ENCODE measurements at places on chromosomes 12 and 14. TPM values are rescaled to one million over a fixed set of nuclear protein-coding genes. Genes with fewer than 3 reads are reported as not detected.
A peak's percentile ranks its signal among the peaks of the same experiment; 100 is the strongest.

SRRM4 gene
- total RNA-seq = not detected

SDSL gene
- 5.5 TPM for total RNA-seq

GRCh38 chr12:44763021-44763420, 113.1 kb downstream of the NELL2 start:
- no peak for DNase-seq

KLRD1 gene
- total RNA-seq = not detected

DNA sequence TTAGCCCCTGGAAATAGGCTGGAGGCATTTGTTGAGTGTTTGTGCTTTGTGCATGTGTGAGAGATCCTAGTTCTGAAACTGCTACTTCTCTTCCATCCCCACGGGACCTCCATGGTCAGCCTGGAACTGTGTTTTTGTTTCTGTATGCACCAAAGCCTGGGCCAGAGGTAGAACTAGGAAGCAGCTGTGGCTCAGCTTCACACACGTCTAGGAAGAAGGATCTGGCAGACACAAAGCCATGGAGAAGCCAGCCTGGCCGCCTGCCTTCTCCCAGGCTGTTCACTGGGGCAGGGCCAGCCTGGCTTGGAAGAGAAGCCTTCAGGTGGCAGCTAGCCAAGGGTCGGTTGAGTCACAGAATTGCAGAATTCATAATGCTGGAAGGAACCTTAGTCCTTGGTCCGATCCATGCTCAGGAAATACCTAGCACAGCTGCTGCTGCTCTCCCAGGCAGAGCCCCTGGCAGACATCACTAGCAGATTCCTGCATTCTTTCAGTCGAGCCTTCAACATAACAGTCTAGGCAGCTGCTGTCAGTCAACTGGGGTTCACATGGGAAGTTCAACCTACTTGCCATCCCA, 27.0 kb downstream of the RIN3 start:
- DNase-seq = peak; percentile 98

DNA sequence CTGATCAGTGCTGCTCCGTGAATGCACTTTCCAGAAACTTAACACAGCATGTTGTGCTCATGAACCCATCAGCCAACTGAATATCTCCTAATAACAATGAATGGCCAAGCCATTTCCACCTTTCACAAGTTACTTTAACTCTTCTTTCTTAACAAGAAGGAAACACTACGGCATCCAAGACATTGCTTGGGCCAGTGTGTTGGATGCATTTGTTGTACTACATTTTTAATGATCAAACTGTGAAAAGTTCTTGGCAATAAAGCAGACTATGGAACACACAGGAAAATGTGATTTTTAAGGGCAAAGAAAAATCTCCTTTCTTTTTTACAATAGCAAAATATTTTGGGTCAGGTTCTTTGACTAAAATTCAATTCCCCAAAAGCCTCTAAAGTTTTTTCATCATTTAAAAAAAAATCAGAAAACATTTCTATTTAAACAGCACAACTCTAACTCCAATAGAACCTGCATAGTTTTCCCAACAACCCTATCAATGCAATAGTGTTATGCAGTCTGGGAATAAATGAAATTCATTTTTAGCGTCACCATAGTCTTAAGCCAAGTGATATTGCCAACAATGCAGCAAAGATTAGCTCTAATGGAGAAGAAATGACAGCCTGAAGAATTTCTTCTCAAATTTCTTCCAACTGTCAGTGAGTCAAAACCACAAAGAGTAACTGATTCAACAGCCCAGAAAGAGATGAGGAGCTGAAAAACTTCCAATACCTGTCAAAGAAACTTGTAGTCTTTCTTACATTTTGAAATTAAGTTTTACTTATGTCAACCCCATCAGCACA, 50.7 kb upstream of the PTPRR start:
- DNase-seq = no peak

- DNase-seq = no peak
Measured at GRCh38 chr14:67529947-67530935, 2.8 kb upstream of the PLEKHH1 start.

GRCh38 chr14:98700748-98701147, 571.2 kb downstream of the BCL11B start:
- DNase-seq = no peak

- DNase-seq = no peak
Measured at GRCh38 chr14:92886337-92886736, 36.6 kb upstream of the CHGA start.

DNA sequence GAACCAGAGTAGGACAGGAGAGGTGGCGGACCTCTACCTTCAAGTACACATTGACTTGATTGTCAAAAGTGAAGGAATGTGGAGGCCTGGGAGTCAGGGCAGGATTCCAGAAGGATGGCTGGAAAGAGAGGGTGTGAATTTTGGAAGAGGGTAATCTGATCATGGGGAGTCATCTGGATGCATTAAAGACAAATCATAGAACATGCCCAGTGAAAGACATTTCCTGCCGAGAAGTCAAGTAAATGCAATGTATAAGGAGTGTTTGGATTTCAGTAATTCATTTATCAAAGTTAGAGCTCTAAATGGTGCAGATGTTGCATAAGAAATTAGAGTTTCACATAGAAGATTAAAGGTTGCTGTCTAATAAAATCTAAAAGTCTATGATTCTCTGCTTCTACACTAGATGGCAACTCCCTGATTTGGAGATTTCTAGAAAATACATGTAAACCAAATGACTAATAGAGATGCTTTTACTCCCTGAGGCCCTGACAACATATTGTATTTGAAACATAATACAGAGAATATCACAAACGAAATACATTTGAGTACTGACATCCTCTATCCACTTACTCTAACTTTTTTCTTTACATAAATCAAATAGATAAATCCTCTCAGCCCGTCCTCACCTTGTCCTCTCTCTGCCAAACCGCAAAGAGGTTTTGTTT, 91.3 kb downstream of the KCNA5 start:
- DNase-seq = no peak

DNA sequence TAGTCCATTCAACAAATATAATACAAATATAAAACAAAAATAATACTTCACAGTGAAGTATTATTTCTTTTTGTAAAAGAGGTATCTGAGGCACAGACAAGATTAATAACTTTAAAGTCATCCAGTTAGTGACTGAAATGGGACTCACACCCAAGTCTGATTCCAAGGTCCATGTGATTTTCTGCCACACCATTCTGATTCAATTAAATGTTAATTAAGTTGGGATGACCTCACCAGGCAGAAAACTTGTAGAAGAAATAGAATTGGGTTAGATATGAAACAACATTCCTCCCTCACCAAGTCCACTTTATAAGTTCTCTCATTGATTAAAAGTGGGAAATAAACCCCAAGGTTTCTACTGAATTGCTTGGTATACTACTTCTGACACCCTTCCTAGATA, 34.4 kb downstream of the DIO2 start:
- DNase-seq = no peak

All from RPMI7951 (cell line).